Naive thymus-derived CD8-positive, alpha-beta T cell (primary cell): ENCODE measurements at places on chromosomes 6 and 20.

DNA sequence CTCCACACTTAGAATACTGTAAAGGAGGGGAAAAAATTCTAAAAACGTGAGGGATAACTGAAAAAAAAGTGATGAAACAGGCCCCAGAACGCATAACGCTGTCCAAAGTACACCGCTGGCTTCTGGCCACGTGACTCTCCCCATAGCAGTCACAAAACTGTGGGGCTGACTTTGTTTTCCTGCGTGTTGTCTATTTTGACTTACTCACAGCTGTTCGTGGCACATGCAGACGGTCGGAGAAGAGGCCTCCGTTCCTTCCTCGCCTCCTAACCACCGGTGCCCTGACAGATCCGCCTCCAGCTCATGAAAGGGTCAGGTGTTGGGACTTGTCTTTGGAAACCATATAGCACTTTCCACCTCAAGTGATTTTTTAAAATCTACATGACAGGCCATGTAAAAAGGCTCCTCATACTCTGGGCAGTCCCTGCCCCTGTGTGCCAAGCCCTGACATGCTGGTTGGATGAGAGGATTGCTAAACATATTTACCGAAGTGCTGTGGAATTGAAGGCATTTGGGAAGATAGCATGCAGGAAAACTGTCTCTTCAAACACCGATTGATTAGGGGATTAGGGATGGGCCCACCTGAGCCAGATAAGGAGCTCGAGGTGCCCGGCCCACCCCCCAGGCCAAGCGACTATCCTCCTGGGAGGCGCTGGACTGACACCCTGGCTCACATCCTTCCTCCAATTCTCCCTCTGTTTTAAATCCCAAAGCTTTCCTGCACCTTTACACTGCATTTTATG lies 54.8 kb downstream of the DACT2 start:
- no peak for DNase-seq

GRCh38 chr6:34378470-34378869 lies 14.0 kb downstream of the NUDT3 start:
- DNase-seq, result no peak

DNA sequence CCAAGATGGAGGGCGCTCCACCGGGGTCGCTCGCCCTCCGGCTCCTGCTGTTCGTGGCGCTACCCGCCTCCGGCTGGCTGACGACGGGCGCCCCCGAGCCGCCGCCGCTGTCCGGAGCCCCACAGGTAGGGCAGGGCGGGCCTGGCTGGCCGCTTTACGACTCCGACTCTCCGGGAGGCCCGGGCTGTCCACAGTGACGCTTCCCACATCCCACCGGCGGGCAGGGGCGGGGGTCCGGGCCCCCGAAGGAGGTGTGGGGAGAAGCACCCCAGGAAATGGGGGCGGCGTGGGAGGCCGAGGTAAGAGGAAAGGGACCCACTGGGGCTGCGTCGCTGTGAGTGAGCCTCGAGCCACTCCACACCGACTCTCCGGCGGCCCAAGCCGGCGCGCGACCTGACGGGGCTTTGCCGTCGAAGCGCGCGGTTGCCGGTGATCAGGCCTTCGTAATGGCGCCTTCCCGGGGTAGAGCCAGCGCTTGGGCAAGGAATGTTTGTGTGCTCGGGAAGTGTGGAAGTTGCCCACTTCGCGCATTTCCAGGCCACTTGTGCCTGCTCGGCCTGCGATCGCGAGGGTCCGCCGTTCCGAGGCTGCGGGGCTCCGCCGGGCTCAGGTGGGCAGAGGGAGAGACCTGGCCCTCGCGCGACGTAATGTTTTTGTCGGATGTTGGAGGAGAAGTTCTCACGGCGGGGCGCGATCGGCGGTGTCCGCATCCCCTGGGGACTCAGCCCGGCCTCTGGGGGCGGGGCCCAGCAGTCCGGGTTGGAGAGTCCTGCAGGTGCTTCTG lies 427 bp downstream of the GINM1 start:
- DNase-seq, result no peak

DNA sequence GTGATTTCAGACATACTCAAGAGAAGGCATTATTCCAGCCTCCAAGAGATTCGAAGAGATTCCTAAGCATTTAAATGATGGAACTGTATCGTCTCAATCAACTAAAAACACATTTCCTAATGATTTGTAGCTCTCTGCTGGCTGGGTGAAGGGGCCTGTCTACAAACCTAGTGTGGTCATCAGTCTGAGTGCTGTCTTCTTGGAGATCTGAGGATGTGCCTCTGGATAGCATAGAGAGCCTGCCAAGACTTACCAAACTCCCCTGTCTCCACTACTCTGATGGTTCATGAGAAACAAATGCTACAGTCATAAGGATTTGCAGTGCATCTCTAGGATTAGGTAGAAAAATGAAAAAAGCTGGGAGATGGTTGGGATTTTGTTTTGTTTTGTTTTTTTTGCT lies 176.9 kb upstream of the CITED2 start:
- no peak for DNase-seq

GRCh38 chr6:39887692-39888450 lies 46.4 kb downstream of the MOCS1 start:
- DNase-seq, result no peak

DNA sequence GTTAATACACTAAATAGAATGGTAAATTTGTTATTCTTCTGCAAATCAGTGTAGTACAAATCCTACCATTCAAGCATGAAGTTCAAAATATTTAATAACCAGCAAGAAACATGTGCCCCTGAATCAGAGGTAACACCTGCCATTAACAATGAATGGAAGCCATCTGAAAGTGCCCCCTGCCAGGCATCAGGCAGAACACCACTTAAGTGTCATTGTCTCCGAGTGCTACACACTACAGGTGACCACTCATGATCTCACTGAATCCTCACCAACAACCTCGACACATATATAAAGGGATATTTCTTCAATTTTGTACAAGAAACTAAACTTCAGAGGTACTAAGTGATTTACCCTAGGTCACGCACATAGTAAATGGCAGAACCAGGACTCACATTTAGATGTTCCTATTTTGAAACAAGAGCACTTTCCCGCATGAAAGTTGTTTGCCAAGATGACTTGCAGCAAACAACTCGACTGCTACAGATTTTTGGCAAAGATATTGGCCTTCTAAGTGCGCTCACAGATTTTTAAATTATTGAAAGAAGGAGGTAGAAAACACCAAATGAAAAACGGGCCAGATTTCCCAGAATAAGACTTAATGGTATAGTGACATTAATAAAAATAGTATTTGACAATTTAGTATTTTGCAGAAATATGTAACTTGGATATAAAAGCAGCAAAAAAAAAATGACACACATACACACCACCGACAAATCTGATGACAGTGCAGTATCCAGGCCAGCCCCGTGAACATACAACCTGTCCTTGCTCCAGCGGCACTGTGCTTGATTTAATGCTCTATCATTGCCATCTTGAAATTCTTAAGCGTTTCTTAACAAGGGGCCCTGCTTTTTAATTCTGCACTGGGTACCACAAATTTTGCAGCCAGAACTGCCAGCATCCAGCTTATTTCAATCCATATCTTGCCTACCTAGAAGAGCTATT lies 274.5 kb downstream of the ALDH8A1 start:
- no peak for DNase-seq
